Left forelimb (tissue), 1 donor: ENCODE measurements at places on chromosomes 3 and 15.

GRCh38 chr15:22981051-22981840, 1.1 kb upstream of the CYFIP1 start:
- DNase-seq, result no peak

GRCh38 chr3:123644358-123644757, 59.5 kb upstream of the HACD2 start:
- no peak for DNase-seq

- no peak for DNase-seq
Observed at GRCh38 chr3:82163907-82164520, 402.6 kb upstream of the GBE1 start.

GRCh38 chr3:41987627-41988026, 25.7 kb upstream of the ULK4 start:
- DNase-seq, result no peak

- DNase-seq, result no peak
Observed at GRCh38 chr3:157527131-157527881, 24.1 kb upstream of the VEPH1 start.

DNA sequence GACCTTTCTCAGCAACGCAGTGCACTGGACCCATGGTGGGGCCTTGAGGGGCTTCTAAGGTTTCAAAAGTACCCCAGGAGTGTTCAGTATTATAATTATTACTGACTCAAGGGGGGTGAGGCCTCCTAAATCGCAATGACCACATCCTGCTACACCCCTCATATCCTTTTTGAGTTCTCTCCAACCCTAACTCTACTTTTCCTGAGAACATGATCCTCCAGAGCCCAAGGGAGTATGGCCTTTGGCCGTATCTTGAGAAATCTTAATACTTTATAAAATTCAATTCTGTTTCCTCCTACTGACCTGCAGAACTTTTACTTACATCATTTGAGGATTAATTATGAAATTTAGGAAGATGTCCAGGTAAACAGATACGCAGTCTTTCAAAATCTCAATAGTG, 30.4 kb upstream of the RARRES1 start:
- no peak for DNase-seq

DNA sequence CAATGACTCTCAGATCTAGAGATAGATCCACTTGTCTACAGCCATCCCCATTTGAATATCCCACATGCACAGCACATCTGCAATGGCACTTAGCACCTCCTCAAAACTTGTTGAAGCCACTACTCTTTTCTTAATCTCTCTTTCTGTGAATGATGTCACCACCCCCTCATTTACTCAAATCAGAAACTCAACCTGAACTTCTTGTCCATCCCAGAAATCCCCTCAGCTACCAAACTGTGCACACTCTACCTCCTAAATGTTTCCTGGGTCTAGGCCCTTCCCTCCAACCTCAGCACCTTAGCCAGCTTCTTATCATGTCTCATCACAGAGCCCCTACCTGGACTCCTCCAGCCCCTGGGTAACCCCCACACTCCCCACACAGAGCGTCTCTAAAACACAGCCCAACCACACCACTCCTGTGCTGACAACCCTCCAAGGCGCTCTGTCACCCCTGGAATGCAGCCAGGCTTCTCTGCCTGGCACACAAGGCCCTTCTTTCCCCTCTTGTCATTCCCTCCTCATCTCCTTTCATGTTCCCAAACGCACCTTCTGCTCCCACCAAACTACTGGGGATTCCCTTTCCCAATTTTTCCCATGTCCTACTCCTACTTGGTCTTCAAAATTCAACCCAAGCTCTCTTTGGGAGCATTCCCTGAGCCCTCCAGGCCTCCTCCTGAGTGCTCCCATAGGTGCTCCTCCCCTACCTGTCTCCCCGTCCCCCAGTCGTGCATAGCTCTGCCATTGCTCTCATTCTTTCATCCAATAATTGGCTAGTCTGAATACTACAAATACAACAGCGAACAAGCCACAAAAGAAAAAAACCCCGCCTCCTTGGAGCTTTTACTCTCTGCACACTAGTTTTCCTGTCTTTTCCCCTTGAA, 39.8 kb upstream of the ZBTB38 start:
- no peak for DNase-seq

DNA sequence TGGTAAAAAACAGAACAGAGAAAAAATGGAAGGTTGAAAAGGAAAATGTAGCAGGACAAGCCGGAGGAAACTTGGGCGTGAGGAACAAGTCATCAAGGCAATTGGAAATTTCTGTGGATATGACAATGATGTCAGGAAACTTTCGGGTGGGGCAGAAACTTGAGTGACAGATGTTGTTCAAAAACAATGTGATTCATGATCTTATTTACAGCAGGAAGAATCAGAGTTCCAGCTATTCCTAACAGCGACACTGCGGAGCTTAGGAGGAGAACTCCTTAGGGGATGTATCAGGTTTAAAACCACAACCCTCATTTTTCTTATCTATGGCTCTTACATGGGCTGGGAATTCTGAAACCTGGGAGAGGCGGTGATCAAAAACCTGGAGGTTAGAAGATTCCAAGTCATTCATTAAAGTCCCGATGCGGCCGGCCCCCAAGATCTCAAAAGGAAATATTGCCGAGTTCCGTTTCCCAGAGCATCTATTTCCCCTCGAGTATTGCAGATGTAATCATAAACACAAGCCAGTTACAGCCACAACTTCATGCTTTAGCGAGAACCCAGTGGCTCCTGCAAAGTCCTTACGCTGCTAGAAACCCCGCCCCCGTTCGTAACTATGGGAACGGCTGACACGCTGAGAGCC, 659 bp upstream of the ARRDC4 start:
- DNase-seq, result no peak

DNA sequence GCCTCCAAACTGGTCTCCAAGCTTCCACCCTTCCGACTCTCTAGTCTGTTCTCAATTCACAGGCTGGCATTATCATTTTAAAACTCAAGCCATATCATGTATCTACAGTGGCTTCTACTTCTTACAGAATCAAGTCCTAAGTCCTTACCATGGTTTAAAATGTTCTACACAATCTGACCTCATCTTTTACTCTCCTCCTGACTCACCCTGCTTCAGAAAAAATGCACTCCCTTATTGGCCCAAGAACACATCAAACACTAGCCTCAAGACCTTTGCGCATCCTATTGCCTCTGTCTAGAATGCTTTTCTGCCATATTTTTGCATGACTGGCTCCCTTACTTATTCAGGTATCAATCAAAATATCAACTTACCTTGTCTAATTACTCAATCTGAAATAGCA, 11.0 kb downstream of the MRPL3 start:
- no peak for DNase-seq

DNA sequence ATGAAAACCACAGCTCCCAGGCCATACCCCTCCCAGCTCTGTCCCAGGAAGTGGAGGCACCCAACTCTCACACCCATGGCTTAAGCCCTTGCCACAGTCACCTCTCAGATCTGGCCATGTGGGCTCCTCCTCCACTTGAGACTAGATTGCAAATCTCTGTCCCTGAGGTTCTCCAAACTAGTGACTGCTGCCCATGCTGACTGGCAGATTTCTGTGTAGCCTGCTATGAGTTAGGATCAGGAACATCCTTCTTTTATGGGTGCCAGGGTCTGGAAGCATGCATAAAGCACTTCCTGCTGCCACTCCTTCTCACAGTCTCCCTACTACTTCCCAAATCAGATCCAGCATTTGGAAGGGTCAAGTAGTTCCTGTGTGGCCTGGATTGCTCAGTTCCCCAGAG, 59.6 kb upstream of the GOLIM4 start:
- DNase-seq, result no peak

- DNase-seq, result no peak
Observed at GRCh38 chr3:178310949-178311348, 225.3 kb upstream of the KCNMB2 start.

- no peak for DNase-seq
Observed at GRCh38 chr3:156964577-156964976, 138.4 kb downstream of the LEKR1 start.

DNA sequence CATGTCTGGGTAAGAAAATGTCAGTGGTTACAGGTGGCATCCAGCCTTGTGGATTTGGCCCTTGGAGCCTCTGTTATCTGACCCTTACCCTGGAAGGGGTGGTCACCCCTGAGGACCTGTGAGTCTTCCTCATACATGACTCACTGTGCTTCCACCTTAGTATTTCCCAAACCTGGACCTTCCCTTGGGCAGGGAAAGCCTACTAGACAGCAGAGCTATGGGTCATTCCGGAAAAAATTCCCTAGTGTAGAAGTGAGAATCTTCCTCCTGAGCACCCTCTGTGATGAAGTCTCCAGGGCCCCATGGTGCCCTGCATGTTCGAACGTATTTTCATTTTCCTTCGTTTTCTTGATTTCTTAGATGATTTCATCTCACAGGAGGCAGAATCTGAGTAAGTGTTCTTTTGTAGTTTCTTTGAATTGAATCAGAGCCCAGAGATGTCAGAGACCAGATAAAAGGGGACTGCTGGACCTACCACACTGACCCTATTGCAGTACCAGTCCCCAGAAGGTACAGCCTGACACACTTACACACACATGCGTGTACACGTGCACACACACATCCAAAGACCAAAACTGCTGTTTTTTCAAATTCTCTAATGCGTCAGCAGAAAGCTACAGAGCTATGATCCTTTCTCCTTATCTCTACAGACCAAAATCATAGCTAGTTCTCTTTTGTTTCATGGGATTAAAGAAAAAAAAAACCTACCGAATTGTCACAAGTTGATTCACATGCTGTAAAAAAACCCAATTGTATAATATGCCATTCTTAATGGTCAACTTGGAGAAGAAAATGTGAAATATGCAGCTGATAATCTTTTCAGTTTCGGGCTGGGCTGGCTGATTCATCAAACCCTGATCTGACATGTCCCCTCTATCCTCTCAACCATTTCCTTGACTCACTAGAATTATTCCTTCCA, 50.5 kb upstream of the ARHGEF3 start:
- no peak for DNase-seq

GRCh38 chr3:100737334-100737733, 28.0 kb downstream of the TFG start:
- no peak for DNase-seq

GRCh38 chr15:75213768-75214221, 12.1 kb downstream of the C15orf39 start:
- DNase-seq, result no peak

DNA sequence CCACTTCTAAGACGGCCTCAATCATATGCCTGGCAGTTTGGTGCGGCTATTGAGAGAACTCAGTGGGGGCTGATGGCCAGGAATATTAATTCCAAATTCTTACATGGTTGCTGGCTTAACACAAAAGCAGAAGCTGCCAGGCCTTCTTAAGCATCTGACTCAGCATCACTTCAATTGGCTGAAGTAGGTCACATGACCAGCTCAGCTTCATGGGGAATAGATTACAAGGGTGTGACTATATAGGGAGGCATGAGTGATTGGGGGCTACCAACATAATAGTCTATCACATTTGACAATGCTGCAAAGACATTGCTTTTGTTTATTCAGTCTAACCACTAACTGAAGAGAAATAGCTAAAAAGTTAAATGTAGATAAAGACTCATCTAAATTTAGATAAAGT, 101.6 kb upstream of the ANKRD28 start:
- DNase-seq, result no peak

GRCh38 chr3:80533553-80533952, 765.8 kb upstream of the ROBO1 start:
- no peak for DNase-seq

GRCh38 chr15:73991260-73991659, 835 bp downstream of the STOML1 start:
- DNase-seq, result no peak

DNA sequence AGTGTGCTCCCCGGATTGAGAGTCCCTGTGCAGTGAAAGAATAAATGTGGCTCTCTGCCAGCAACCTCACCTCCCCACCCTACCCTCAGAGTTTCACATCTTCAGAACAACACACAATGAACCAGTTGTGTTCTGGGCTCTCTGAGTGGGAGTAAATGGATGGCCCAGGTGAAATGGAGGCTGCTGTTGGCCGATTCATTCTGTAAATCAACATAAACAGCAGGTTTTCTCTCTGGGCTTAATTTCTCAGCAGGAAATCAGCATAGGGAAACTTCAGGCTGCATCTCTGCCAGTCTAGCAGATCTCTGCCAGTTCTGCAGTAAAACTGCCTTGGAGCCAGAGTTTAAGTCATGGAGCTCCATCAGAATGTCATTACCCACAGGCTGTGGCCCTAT, 54.6 kb upstream of the FURIN start:
- no peak for DNase-seq

- no peak for DNase-seq
Observed at GRCh38 chr3:18189282-18190050, 235.7 kb downstream of the SATB1 start.

DNA sequence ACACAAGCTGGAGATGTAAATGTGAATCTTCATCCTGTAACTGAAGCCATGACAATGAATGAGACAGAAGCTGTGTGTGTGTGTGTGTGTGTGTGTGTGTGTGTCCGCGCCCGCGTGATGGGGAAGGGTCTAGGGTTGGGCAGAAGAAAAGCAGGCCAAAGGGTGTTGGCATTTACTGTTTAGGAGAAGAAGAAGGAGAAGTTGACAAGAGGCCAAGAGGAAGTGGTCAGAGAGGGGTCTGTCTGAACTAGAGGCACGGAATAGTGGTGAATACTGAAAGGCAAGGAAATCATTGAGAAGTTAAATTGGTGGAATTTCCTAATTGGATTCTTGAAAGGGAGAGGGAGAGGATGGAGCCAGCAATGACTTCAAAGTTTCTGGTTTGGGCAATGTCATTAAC, 5.6 kb upstream of the NCEH1 start:
- DNase-seq, result no peak

DNA sequence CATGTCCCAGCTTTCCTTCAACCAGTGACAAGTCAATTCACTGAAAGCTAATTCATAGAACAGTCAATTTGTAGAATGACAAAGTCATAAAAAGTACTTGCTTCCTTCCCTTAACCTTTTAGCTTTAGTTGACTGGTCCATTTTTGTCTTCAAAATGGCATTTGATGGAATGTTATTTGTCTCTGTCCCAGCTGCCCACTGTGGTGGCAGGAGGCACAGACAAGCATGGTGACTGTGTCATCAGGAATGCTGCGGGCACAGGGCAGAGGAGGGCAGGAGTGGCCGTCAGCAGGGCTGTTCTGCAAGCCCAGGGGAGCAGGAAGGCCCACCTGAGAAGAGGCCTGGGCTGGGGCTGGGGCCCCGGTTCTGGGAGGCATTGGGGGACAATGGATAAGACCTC, 10.0 kb downstream of the IQSEC1 start:
- DNase-seq, result no peak

- DNase-seq, result no peak
Observed at GRCh38 chr3:152496716-152497115, 228.0 kb downstream of the MBNL1 start.

DNA sequence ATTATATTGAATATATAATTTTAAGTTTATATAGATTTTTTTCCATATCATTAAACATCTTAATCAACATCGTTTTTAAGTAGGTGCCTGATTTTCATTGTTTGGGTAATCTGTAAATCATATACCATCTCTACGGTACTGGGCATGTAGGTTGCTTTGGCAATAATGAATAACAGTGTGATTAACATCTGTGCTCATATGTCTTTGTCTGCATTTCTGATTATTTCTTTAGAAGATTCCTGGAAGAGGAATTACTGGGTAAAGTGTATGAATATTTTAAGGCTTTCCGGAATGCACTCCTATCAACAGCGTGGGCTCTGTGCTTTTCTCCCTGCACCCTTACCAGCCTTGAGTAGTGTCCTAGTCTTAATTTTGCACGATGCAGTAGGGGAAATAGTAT, 119.8 kb upstream of the LIPC start:
- no peak for DNase-seq

- no peak for DNase-seq
Observed at GRCh38 chr15:74431645-74432044, 2.1 kb downstream of the SEMA7A start.

GRCh38 chr15:70555713-70556112, 207.6 kb downstream of the UACA start:
- DNase-seq, result no peak

GRCh38 chr15:58486062-58486461, 54.3 kb downstream of the LIPC start:
- no peak for DNase-seq

GRCh38 chr3:179797192-179797591, 144.4 kb downstream of the USP13 start:
- DNase-seq, result no peak
